ENCODE measurements at places on chromosomes 13 and 19.

- DNase-seq, result no peak
Measured at GRCh38 chr13:82681535-82681934, 1200.7 kb downstream of the SLITRK1 start.

DNA sequence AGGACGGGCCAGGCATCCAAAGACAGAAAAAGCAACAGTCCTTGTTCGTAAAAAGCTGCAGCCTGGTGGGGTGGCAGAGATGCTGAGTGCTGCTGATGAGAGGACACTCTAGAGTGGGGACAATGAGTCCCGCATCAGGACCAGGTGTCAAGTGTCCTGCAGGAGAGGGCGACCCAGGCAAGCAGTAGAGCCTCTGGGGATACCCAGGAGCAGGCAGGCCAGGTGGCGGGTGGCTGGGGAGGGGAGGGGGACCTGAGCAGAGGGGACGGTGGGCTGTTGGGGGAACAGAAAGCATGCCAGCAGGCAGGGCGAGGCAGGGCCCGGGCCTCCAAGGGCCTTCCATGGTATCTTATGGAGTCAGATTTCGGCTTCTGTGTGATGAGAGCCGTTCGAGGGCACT is 35.8 kb downstream of the GGACT start:
- no peak for DNase-seq

GRCh38 chr19:32416749-32417456 is 11.3 kb downstream of the DPY19L3 start:
- no peak for DNase-seq

DNA sequence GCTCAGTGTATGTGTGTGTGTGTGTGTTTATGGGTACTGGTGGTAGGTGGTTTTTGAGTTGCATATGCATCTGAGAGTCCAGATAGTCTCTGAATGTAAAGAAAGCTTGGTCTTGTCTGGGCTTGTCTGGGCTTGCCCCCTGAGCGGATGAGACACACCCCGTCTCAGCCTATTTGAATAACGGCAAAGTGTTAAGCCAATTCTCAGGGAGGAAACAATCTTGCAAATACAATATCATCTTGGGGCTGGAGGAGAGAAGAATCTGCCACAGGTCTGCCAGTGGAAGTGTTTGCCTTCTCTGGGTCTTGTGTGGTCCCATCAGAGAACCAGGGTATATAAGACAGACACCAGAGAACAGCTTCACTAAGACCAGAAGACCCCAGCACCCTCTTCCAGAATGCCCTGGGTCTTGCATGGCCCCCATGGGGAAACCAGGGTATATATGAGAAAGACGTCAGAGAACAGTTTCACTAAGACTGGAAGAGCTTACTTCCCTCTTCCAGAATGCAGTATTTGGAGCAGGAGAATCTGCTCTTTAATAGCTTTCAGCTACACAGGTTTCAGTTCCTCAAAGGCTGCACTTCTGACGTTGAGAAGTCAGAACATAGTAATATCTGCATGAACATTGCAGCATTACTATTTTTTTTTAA is 13.3 kb downstream of the CD70 start:
- no peak for DNase-seq

- DNase-seq, result no peak
Measured at GRCh38 chr19:13329766-13330165, 176.5 kb downstream of the CACNA1A start.

GRCh38 chr13:67353941-67354340 is 123.8 kb upstream of the PCDH9 start:
- no peak for DNase-seq

DNA sequence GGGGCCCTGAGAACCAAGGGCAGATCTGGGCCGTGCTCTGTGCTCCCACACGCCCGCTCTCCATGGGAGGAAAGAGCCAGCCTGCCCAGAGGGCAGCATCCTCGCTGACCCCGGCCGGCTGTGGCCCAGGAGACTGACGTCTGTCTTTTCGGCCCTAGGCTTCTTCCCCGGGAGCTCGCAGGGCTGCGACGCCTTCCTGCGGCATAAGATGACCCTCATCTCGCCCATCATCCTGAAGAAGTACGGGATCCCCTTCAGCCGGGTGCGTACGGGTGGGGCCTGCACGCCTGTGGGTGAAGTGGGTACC is 108.2 kb downstream of the KDM4B start:
- DNase-seq, result no peak

DNA sequence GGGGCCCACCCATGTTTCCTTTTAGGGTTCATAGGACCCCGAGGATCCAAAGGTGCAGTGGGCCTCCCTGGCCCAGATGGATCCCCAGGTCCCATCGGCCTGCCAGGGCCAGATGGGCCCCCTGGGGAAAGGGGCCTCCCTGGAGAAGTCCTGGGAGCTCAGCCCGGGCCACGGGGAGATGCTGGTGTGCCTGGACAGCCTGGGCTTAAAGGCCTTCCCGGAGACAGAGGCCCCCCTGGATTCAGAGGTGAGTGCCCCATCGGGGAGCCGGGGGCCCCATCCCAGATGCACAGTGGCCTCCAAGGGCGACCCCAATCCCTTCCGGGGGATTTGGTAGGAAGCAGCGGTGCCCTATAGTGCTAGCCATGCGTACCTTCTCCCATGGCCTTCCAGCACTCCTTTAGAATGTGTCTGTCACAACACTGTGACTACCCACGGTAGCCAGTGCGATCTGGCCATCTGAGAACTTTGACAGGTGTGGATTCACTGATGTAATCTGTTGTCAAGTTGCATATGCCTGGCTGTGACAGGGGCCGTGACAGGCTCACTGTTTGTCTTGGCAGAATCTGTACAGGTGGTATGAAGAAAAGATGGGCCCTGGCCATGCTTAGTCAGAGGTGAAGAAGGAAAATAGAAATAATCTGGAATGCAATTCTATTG is 88.5 kb downstream of the RAB20 start:
- no peak for DNase-seq

- DNase-seq, result no peak
Measured at GRCh38 chr19:13932911-13933393, 5.3 kb downstream of the PODNL1 start.

GRCh38 chr19:33064458-33064791 is 263 bp downstream of the RHPN2 start:
- DNase-seq, result peak; percentile 15

- no peak for DNase-seq
Measured at GRCh38 chr19:1163283-1163933, 10.7 kb downstream of the SBNO2 start.

DNA sequence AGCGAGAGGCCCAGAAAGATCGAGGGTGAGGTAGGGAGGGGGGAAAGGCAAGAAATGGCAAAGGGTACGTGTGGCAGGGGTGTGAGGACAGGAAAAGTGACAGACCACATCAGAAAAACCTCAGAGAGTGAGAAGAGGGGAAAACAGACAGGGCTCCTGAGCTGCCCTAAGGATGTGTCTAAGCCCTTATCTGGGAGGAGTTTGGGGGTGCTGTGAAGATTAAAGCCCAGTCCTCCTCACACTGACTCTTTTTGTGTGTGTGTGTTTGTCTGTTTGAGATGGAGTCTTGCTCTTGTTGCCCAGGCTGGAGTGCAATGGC is 703 bp upstream of the PTH2 start:
- no peak for DNase-seq

DNA sequence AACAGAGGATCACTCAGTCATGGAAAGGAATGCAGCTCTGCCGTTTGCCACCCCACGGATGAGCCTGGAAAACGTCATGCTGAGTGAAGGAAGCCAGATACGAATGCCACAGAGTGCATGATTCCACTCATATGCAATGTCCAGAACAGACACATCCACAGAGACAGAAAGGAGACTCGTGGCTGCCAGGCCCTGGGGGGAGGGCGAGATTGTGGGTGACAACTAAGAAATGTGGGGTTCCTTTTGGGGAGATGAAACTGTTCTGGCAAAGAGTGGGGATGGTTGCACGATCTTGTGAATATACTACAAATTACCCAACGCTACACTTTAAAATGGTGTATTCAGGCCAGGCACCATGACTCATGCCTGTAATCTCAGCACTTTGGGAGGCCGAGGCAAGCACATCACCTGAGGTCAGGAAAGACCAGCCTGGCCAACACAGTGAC is 27.2 kb upstream of the NAPA start:
- DNase-seq, result no peak

DNA sequence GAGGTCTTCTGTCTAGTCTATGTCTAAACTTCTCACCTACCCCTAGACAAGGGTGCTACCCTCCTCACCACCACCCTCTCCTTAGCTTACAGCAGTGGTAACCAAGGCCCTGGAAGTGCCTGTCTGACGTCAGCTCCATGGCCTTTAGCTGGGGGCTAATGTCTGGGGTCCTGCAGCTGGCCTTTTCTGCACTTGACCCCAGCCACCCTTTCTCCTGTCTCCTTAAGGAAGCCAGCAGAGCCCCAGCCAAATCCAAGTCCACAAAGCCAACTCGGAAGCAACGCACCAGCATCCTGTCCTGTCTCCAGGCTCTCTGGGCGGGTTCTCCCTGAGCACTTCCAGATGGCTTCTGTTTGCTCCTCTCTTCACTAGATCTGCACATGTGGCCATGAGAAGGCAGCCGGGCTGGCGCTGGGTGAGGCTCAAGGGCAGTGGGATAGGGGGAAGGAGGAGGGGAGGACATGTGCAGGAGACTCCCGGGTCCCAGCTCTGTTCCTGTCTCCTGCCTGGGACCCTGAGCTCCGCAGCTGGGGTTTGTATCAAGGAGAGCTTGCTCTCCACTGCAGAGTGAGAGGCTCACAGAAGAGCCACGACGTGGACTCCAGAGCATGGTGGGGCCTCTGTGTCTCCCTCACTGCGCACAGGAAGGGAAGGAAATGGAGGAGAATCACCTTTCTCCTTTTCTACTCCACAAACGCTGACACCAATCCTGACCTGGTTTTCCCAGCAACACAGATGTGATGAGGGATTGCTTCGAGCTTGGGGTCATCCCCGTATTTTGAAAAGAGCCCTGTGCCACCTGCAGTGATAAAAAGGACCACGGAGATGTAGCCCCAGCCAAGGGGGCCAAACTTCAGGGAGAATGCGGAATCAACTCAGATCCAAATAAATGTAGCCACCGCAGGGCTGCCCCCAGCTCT is 204.2 kb downstream of the USP12 start:
- no peak for DNase-seq

DNA sequence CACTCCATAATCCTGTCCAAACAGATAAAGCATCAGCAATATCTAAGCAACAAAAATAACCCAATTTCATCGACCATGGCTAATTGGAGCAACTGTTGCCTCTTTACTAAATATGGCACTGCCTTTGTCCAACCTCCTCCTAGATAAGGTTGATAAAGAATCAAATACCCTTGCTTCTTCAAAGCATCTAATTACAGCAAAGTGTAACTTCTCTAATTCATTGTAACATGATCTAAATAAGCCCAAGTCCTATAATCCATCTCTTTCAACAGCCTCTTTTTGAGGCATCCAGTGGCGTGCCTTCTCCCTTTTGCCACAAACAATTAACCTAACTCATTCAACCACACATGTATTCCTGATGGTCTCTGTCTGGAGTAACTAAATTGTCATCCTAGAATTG is 81.7 kb upstream of the KLHL1 start:
- no peak for DNase-seq

DNA sequence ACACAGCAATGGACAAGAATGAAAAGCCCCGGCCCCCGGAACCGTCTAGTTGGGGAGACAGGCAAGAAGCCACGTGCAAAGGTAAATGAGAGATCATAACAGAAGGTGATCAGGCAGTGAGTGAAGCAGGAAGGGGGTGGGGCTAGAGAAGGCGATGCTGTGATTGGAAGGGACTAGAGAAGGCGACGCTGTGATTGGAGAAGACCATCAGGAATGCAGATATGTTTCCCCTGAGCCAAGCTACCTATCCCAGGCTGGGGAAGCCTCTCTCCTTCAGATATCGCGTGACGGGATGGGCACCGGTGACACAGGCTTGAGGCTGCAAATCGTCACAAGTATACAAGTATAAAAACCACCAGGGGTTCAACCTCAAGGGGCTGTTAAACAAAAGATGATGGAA is 21.8 kb downstream of the DCAF15 start:
- no peak for DNase-seq

DNA sequence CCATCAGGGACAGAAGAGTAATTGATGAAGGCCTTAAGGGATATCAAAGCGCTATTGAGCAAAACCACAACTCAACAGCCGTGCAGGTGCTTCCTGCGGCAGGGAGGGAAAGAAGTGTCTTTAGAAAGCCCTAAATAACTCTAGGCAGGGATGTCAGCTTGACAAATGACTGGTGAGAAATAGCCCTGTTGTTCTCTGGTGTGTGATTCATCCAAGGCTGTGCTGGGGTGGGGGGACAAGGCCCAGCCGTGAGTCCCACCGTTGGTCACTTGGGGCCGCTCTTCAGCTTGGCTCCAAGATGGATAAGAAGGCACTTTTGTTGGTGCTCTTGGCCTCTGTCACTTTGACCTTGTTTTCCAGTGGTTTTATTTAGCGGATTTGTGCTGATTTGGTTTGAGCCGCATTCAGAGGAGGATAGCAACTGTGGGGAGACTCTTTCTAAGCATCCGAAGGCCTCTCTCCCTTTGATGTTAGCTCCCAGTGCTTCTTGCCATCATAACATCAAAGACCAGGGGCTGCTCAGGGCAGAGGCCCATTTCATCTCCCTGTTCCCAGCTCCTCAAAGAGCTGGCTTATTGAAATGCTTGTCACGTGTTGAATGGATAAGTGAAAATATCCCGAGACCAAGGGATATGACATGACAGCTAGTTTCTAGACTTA is 130.3 kb upstream of the SERP2 start:
- DNase-seq, result no peak

Data from stimulated activated CD4-positive, alpha-beta T cell treated with anti-CD3 and anti-CD28 coated beads, TNF-alpha, amount 100 ng/mL, for 4 hours (primary cell).